Urinary bladder (tissue), 4 donors: ENCODE measurements at places on chromosomes 3 and 15. TPM values are rescaled to one million over a fixed set of nuclear protein-coding genes. Genes with fewer than 3 reads are reported as not detected.

The ARRDC4 gene
- polyA plus RNA-seq, result 30.5 TPM

The SV2B gene
- 1.2 TPM for polyA plus RNA-seq

The KBTBD12 gene
- 1.1 TPM for polyA plus RNA-seq

The BCL2A1 gene
- polyA plus RNA-seq, result 1.8 TPM

The C2CD4B gene
- polyA plus RNA-seq, result 1.5 TPM

The CFAP92 gene
- polyA plus RNA-seq, result 0.62 TPM

The SLCO3A1 gene
- polyA plus RNA-seq, result 12.8 TPM

The OR5K2 gene
- not detected for polyA plus RNA-seq
